ENCODE measurements at places on chromosomes 2 and 18.

GRCh38 chr2:24076849-24077534, 866 bp upstream of the SF3B6 start:
- DNase-seq, result peak; percentile 88

- no peak for DNase-seq
These were observed 49.9 kb upstream of the GALR1 start for GRCh38 chr18:77199707-77200106.

DNA sequence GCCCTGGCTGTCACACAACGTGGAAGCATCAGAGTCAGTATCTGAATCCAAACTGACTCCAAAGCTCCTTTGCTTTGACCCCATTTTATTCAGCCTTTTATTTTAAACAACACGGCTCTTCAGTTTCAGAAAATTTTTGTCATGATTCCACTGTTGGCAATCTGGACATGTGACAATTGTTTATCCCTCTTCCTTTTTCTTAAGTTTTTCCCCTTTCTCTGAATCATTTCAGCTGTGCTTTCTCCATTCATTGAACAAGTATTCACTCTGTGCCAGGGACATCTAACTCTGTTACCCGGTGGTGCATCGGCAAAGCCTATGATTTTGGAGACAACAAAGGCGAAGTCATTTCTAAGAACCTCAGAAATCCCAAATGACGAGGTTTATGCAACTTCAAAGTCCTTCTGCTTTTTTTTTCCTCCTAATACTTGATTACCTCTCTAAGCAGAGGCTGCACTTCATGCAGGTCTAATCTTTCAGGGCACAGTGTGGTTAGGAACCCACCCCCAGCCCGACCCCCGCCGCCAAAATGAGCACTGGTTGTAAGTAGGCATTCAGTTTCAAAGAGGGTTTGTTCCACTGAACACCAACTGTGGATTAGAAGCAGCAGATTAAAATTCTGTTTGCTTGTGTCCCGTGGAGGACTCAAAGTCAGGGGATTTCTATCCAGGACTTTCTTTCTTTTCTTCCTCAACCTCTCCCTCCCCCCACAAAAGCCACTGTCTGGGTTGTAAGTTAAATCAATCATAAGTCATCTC, 18.6 kb downstream of the ST6GAL2 start:
- DNase-seq, result no peak

- no peak for DNase-seq
These were observed 41.8 kb downstream of the CERKL start for GRCh38 chr2:181614874-181615638.

GRCh38 chr2:63052411-63053080, 1.9 kb downstream of the OTX1 start:
- DNase-seq, result peak; percentile 12

All from large intestine (tissue), 12 donors.